ENCODE measurements at places on chromosomes 3 and 15.

DNA sequence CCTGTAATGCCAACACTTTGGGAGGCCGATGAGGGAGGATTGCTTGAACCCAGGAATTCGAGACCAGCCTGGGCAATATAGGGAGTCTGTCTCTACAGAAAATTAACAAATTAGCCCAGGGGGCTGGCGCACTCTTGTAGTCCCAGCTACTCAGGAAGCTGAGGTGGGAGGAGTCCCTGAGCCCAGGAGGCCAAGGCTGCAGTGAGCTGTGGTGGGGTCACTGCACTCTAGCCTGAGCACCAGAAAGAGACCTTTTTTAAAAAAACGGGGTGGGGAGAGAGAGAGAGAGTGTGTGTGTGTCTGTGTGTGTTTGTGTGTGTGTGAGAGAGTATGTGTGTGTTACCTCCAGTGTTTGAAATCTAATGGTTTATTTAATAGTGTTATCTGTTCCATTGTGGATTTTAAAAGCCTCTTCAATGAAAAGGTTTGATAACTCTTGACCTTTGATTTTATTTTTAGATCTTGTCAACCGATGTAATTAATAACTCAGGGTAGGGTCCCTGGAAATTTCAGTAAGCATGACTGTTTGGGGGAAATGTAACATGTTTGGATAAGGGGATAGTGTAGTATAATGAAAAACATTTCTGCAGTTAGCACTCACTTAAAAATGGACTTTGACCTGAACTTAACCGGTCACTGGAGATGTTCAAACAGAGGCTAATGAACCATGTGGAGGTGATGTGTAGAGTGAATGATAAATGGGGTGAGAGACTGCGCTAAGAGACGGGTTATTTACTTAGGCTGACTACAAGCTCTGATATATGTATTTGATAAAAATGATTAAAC is 29.7 kb downstream of the LRCH3 start:
- no peak for DNase-seq

GRCh38 chr15:29682781-29683180 is 139.5 kb downstream of the TJP1 start:
- DNase-seq, result peak; percentile 70

- DNase-seq, result no peak
Observed at GRCh38 chr15:73754461-73754860, 1.3 kb upstream of the INSYN1 start.

DNA sequence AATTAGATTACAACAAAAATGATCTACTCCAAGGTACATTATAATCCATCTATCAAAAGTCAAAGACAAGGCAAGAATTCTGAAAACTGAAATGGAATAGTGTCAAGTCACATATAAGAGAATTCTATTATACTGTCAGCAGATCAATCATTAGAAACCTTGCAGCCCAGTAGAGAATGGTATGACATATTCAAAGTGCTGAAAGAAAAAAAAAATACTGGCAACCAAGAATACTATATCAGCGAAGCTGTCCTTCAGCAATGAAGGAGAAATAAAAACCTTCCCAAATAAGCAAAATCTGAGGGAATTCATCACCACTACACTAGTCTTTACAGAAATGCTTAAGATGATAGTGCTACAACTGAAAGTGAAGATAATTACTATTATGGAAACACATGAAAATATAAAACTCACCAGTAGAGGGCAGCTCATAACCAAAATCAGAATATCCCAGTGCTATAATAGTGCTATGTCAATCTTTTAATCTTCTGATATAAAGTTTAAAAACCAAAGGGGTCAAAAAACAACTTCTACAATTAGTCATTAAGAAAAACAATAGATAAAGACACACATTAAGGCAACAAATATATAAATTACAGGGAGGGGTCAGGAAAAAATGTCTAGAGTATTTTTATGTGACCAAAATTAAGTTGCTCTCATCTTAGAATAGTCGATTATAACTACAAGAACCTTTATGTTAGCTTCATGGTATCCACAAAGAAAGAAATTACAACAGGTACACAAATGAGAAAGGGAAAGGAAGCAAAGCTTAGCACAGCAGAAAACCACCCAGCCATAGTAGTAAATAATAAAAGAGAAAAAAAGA is 190.7 kb upstream of the CNTN6 start:
- peak; percentile 23 for DNase-seq

DNA sequence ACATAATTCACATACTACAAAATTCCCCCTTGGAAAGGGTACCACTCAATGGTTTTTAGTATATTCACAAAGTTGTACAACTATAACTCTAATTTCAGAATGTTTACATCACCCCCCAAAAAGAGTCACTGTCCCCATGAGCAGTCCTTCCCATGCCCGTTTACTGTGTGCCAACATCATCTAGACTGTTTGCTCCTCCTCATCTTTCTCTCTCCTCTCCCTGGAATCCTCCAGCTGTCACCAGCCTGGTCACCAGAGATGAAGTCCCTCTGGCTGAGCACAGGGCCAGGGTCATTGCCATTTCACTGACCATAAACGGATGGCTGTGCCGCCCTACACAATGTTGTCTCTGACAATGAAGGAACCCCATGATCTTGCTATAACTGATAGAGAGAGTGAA is 45.2 kb downstream of the C2CD4B start:
- DNase-seq, result no peak

- no peak for DNase-seq
Observed at GRCh38 chr3:52433996-52434479, 10.9 kb downstream of the SEMA3G start.

DNA sequence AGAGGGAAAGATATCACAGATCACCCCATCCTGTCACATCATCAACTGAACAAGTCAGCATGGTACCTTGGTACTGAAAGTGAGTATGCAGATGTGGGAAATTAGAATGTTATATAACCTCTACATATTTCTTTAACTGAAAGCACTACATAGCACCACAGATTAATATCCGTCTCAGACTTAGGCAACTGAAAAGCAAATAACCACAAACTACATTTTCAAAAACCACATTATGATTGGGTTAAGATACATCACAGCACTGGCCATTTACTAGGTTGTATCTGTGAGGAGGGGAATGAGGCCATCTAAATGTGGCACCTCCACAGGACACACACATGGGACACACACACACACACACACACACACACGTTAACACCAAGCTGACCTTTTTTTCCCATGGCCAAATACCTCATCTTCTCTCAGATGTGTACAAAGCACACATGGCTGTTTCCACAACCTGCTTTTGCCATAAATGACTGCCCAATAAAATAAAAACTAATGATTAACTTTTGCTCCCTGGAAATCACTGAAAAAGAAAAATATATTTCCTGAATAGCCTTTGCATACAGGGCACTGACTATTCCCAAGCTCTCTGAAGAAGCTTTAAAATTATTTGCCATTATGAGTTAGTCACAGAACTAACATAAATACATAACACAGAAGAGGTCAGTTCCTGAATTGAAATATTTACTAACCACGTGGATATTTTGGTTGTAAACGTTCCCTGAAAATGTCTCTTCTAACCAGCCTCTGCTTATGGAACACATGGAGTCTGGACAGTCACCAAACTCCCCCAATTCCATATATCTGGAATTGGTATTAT is 60.1 kb downstream of the SUMF1 start:
- no peak for DNase-seq
